Cardiac muscle cell (in vitro differentiated cells and primary cell): ENCODE measurements at places on chromosomes 5 and 9. TPM values are rescaled to one million over a fixed set of nuclear protein-coding genes. Genes with fewer than 3 reads are reported as not detected.

DNA sequence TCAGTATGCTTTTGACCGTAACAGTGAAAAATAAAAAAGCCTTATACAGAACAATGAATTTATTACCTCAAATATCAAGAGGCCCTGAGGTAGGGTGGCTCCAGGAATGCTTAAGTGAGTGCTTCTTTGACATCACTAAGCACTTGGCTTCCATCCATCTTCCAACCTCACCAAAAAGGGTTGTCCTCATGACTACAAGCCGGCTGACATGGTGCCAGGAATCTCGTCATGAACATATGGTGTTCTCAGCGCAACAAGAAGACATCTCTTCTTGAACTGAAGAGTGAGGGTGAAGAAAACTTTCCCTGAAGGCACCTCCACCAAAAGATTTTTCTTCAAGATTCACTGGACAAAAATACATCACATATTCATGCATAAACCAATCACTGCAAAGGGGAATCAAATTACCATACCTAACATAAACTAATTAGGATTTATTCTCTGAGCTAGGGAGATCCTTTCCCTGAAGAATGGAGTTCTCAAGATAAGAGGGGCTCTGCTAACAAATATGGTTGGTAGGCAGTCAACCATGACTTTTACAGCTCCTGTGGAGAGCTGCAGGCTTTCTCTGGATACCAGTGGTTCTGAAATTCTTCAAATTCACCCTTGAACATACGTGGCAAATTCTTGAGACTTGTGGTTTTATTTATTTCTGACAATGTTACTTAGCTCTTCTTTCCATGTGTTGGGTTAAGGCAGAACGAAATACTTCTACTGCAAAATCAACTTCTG is 49.5 kb downstream of the AGXT2 start:
- no peak overlapping the region for H3K27ac ChIP-seq
- H3K4me3 ChIP-seq = no peak overlapping the region
- H3K36me3 ChIP-seq = no peaks in the 10 kb centered on the region

DNA sequence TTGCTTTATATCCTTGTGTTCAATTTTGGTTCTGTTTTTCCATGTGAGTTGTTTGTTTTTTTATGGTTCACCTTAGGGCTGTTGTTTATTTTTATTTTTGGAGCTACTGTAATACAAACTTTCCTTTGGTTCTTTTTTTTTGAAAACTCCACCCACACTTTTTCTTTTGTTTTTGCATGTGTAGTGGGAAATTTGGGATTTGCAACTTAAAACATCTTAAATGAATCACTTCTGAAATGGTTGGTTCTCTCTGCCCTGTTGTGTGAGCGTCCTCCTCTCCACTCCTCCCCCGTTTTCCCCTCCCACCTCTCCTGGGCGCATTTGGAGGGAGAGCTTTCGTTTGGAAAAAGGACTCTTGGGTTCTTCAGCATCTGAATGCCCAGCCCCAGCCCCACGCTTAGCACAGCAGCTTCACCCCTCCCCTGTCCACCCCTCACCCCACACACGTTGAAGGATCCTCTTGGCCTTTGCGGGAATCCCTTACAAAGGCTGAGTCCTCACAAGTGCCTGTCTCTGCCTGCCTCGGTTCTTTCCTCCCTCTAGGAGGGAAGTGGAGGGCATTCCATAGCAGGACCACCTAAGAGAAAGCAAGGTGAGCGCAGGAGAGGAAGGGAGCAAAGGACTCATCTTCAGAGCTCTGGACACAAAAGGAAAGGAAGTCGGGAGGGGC is 67.2 kb downstream of the DMRT1 start:
- H3K4me1 ChIP-seq = no peaks in the 10 kb centered on the region
- H3K27ac ChIP-seq = no peak overlapping the region
- no peak for DNase-seq
- no peaks in the 10 kb centered on the region for H3K36me3 ChIP-seq
- no peak overlapping the region for H3K4me3 ChIP-seq

Gene CSF1R
- 0.04 TPM in 1 of 2 replicates, not detected in the other for total RNA-seq

- H3K4me1 ChIP-seq = peaks cover 40% of the 10 kb centered on the region
- peak; percentile 33 for DNase-seq
- H3K4me3 ChIP-seq = no peak overlapping the region
Measured at GRCh38 chr9:95073042-95073607, 244.4 kb downstream of the FANCC start.

- H3K4me1 ChIP-seq = no peaks in the 10 kb centered on the region
- H3K4me3 ChIP-seq = no peak overlapping the region
- DNase-seq = peak; percentile 76
- H3K27me3 ChIP-seq = no peaks in the 10 kb centered on the region
- no peak overlapping the region for H3K27ac ChIP-seq
Measured at GRCh38 chr9:16133556-16134227, 580.8 kb downstream of the CCDC171 start.

Gene CD180
- not detected in 2 replicates for total RNA-seq

- peak overlapping the region; percentile 98 for H3K4me3 ChIP-seq
- H3K4me1 ChIP-seq = peaks cover 24% of the 10 kb centered on the region
- no peaks in the 10 kb centered on the region for H3K36me3 ChIP-seq
Measured at GRCh38 chr9:124869466-124869985, 7.6 kb downstream of the ARPC5L start.

Gene BTNL3
- not detected in 2 replicates for total RNA-seq

- no peak overlapping the region for H3K27ac ChIP-seq
- H3K27me3 ChIP-seq = no peaks in the 10 kb centered on the region
- peak; percentile 51 for DNase-seq
- no peaks in the 10 kb centered on the region for H3K4me1 ChIP-seq
- H3K4me3 ChIP-seq = no peak overlapping the region
- no peaks in the 10 kb centered on the region for H3K36me3 ChIP-seq
Measured at GRCh38 chr9:5455181-5455580, 4.8 kb downstream of the CD274 start.

- DNase-seq = no peak
- no peak overlapping the region for H3K4me3 ChIP-seq
- peaks cover 11% of the 10 kb centered on the region for H3K4me1 ChIP-seq
- no peak overlapping the region for H3K27ac ChIP-seq
Measured at GRCh38 chr9:92463984-92464383, 18.3 kb downstream of the ASPN start.

Gene CTXN3
- not detected in 2 replicates for total RNA-seq

Gene GBGT1
- total RNA-seq = 5.6 and 11.9 TPM in 2 replicates

Gene HARS2
- 27.8 and 30.9 TPM in 2 replicates for total RNA-seq

DNA sequence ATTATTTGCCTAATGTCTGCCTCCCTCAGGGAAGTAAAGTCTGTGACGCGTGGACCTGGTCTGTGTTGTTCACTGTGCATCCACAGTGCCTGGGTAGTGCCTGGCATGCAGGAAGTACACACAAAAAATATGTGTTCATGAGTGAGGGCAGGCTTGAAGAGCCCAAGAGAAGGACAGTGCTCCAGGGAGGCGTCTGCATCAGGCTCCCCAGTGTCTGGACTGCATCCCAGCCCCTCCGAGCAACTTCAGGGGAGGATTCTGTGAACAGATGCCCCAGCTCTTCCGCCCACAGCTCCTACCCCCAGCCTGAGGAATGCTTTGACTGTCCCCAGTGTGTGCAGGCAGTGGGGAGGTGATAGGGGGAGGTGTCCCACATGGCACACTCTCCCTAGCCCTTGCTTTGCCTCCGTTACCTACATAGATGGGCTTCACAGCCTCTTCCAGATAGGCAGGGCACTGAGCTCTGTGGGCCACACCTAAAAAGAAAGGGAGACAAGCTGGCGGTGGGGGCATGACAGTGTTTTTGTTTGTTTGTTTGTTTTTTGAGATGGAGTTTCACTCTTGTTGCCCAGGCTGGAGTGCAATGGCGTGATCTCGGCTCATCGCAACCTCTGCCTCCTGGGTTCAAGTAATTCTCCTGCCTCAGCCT is 25.4 kb downstream of the IRF1 start:
- no peaks in the 10 kb centered on the region for H3K36me3 ChIP-seq
- H3K27ac ChIP-seq = no peak overlapping the region
- H3K4me1 ChIP-seq = no peaks in the 10 kb centered on the region

DNA sequence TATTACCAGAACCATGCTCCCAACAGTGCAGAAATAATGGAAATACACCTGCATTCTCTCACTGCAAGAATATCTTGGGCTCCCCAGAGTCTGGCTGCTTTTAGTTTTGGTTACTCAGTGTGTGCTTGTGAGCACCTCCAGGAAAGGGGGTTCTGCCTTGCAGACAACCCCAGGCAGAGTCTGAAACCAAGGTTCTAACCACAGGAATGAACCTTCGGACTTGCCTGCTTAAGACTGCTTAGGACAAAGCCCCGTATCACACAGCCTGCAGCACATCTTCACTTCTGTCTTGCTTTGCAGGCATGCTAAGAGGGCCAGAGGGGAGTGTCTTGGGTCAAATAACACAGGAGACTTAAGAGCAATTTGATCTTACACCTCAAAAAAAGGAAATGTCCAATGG is 94.8 kb upstream of the SPATA31C2 start:
- H3K27ac ChIP-seq = no peak overlapping the region
- H3K27me3 ChIP-seq = no peaks in the 10 kb centered on the region
- no peaks in the 10 kb centered on the region for H3K36me3 ChIP-seq
- no peaks in the 10 kb centered on the region for H3K4me1 ChIP-seq

Gene DMRT3
- total RNA-seq = 0.35 TPM in 1 of 2 replicates, not detected in the other

Gene NSMF
- 75.6 and 107 TPM in 2 replicates for total RNA-seq

DNA sequence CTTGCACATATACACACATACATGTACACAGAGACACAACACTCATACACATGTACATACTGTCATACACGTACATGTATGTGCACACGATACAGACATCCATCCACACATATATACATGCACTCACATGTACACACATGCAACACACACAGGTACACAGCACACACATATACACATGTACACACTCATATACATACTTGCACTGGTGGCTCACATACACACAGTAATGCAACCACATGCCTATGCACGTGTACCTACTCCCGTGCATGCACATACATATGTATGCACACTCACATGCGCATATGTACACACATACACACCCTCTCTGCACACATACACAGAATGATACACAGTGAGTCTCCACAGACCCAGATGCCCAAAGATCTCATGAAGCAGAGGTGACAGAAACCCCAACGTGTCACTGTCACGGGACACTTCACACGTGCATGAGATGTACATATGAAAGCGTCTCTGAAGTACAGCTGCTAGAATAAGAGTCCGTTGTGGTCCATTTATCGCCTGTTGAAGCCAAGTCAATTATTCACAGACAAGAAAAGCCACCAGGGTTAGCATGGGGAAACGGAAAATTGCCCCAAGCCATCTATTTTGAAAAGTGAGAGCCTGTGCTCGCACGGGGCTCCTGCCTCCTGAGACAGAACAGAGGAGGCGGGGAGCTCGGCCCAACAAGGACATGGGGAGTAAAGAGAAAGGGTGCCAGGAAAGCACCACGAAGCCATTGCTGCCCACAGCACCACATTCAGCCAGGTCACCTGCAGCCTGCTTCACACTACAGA is 24.9 kb downstream of the LPCAT1 start:
- no peak for DNase-seq
- no peak overlapping the region for H3K27ac ChIP-seq
- no peaks in the 10 kb centered on the region for H3K36me3 ChIP-seq
- no peaks in the 10 kb centered on the region for H3K4me1 ChIP-seq
- H3K27me3 ChIP-seq = no peaks in the 10 kb centered on the region

- DNase-seq = peak; percentile 3
- H3K4me3 ChIP-seq = no peak overlapping the region
- no peaks in the 10 kb centered on the region for H3K27me3 ChIP-seq
- H3K4me1 ChIP-seq = no peaks in the 10 kb centered on the region
- H3K27ac ChIP-seq = no peak overlapping the region
Measured at GRCh38 chr9:105969636-105970035, 275.3 kb downstream of the TMEM38B start.

Gene GDNF
- total RNA-seq = not detected in 2 replicates

- H3K4me1 ChIP-seq = peaks cover 61% of the 10 kb centered on the region
- no peak overlapping the region for H3K4me3 ChIP-seq
- no peak overlapping the region for H3K27ac ChIP-seq
- no peaks in the 10 kb centered on the region for H3K36me3 ChIP-seq
Measured at GRCh38 chr9:124765439-124765835, 5.7 kb downstream of the NR6A1 start.

DNA sequence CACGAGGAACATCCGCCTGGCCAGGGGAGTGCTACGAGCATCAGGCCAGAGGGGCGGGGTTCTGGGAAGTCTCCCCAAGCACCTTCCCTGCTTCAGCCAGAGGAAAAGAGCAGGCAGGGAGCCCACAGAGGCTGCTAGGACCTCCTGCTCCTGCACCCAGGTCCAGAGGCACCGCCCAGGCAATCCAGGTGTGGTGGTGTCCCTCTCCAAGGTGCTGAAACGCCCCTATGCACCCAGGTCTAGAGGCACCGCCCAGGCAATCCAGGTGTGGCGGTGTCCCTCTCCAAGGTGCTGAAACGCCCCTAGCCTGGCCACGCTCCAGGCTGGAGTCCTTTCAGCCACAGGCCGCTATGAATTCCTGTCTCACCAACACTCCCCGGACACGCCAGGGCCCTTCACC is 10.7 kb upstream of the UBAC1 start:
- no peak overlapping the region for H3K4me3 ChIP-seq
- peaks cover 19% of the 10 kb centered on the region for H3K27me3 ChIP-seq
- no peak overlapping the region for H3K27ac ChIP-seq
- no peaks in the 10 kb centered on the region for H3K4me1 ChIP-seq
- H3K36me3 ChIP-seq = no peaks in the 10 kb centered on the region

Gene SLC46A2
- total RNA-seq = not detected in 2 replicates

GRCh38 chr5:160054047-160054446 is 45.1 kb downstream of the TTC1 start:
- H3K4me1 ChIP-seq = no peaks in the 10 kb centered on the region
- no peaks in the 10 kb centered on the region for H3K27me3 ChIP-seq
- no peak for DNase-seq
- no peak overlapping the region for H3K4me3 ChIP-seq

Gene OR1J2
- total RNA-seq = not detected in 2 replicates
